ENCODE measurements at places on chromosomes 7 and 10.

DNA sequence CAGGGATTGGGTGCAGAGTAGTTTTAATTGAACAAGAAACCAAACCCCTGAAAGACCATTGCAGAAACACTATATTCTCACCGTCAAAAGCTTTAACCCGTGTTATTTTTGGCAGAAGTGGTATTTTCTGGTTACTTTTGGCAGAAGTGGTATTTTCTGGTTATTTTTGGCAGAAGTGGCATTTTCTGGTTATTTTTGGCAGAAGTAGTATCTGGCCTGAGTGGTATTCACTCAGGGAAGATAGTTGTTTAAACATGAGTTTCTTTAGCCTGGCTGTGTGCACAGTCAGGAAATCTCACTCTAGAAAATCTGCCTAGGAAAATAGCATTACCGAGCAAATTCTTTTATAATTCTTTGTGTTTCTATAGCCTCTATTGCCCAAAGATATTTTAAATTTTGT lies 322.7 kb downstream of the GFRA1 start:
- H3K36me3 ChIP-seq = no peaks in the 10 kb centered on the region
- H3K4me3 ChIP-seq = no peak overlapping the region
- no peaks in the 10 kb centered on the region for H3K27me3 ChIP-seq
- no peak for DNase-seq
- no peak overlapping the region for H3K27ac ChIP-seq

- H3K4me3 ChIP-seq = no peak overlapping the region
- no peaks in the 10 kb centered on the region for H3K27me3 ChIP-seq
- H3K27ac ChIP-seq = peak overlapping the region; percentile 67
- DNase-seq = no peak
Observed at GRCh38 chr10:124701435-124701834, 42.7 kb downstream of the FAM53B start.

- DNase-seq = no peak
- no peaks in the 10 kb centered on the region for H3K4me1 ChIP-seq
- H3K36me3 ChIP-seq = no peaks in the 10 kb centered on the region
- H3K27ac ChIP-seq = no peak overlapping the region
- H3K4me3 ChIP-seq = no peak overlapping the region
Observed at GRCh38 chr10:25641595-25641994, 292.4 kb upstream of the MYO3A start.

DNA sequence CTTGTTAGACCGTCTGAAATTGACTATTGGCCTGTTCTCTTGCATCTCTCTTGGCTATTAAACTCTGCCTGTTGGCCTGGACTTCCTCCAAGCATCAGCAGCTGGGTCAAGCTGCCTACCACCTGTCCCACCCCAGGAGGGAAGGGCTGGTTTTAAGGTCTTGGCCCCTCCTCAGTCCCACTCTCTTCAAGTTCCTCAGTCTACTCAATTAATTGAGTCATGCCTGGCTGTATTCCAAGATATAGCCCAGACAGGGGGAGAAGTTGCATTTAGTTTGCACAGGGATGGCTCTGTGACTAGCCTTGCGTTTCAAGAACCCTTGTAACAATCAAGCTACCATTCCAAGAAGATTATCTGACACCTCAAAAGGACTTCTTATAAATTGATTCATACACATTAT lies 113.8 kb upstream of the GLI3 start:
- no peaks in the 10 kb centered on the region for H3K27me3 ChIP-seq
- H3K36me3 ChIP-seq = no peaks in the 10 kb centered on the region
- no peaks in the 10 kb centered on the region for H3K4me1 ChIP-seq
- no peak overlapping the region for H3K4me3 ChIP-seq

- no peaks in the 10 kb centered on the region for H3K4me1 ChIP-seq
- no peak overlapping the region for H3K27ac ChIP-seq
- H3K36me3 ChIP-seq = no peaks in the 10 kb centered on the region
- peaks cover 4% of the 10 kb centered on the region for H3K27me3 ChIP-seq
Observed at GRCh38 chr10:97766996-97767924, 4.5 kb downstream of the SFRP5 start.

- no peak overlapping the region for H3K27ac ChIP-seq
- H3K27me3 ChIP-seq = no peaks in the 10 kb centered on the region
- H3K4me1 ChIP-seq = no peaks in the 10 kb centered on the region
- DNase-seq = no peak
- no peak overlapping the region for H3K4me3 ChIP-seq
- H3K36me3 ChIP-seq = no peaks in the 10 kb centered on the region
Observed at GRCh38 chr10:86868353-86868752, 89.1 kb downstream of the MMRN2 start.

DNA sequence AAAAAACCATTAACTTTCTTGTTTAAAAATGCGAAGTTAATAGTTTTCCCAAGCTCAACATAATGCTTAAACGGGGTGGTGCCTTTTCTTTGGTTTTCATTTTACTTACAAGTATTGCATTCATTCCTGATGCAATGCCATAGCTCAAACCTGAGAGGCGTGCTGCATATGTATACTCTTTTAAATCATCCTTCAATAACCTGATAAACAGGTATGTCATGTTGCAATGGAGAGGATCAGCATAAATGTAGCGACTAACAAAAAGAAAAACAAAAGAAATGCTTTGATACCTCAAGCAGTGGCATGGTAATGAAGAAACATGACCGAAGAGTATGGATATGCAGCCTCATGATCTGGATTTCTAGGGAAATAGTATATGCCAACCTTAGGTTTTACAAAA lies 95.4 kb downstream of the IDE start:
- H3K27me3 ChIP-seq = no peaks in the 10 kb centered on the region
- peaks cover 14% of the 10 kb centered on the region for H3K36me3 ChIP-seq
- H3K4me1 ChIP-seq = no peaks in the 10 kb centered on the region
- no peak overlapping the region for H3K4me3 ChIP-seq

DNA sequence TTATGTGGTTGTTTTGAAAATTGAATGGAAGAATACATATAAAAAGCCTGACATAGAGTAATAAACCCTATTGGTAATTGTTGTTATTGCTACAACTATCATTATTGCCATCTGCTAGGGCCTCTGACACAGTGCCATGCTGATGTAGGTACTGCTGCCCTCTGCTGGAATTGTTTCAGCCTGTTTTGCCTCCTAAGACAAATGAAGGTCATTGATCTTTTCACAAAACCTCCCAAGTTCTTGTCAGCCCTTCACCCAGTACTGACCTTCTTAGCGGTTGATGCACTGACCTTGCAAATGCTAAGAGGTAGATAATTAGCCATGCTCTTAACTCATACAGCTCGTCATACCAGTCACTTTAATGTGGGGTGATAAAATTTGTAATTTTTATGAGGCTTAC lies 975.2 kb downstream of the SORCS1 start:
- no peak overlapping the region for H3K27ac ChIP-seq
- H3K4me3 ChIP-seq = no peak overlapping the region
- no peaks in the 10 kb centered on the region for H3K4me1 ChIP-seq

DNA sequence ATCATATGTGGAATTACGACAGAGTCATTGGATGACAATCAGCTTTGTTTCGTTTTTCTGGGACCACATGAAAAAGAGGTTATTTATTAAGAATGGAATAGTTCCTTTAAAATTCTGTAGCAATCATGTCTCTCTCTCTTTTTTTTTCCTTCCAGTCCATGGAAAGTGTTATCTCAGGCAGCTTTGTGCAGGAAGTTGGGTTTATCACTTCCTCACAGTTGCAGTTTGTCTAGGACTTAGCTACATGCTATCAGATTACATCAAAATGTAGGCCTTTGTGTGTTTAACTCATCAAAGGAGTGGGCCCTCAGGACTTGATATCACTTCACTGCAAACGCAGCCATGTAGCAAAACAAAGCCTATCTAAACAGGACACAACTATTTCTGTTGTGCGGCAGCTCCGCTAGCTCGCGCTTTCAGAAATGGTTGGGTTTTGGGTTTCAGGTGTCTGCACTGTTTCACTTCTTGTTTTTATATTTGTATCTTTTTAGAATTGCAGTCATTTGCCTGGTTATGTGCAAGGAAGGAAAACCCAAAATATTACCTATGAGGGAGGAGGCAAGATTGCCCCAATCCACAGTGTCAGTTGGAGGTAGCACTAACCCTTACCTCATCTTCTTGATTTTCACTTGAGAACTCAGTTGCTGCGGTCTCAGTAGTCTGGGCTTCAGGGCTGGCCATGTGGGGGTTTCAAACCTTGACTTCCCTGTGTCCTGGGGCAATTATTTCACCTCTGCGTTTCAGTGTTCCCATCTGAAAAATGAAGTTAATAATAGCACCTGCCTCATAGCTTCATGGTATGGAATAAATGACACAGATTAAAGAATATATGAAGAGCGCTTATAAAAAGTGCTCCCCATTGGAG lies 66.7 kb downstream of the HHEX start:
- no peak for DNase-seq
- H3K36me3 ChIP-seq = no peaks in the 10 kb centered on the region
- no peaks in the 10 kb centered on the region for H3K4me1 ChIP-seq
- no peaks in the 10 kb centered on the region for H3K27me3 ChIP-seq

DNA sequence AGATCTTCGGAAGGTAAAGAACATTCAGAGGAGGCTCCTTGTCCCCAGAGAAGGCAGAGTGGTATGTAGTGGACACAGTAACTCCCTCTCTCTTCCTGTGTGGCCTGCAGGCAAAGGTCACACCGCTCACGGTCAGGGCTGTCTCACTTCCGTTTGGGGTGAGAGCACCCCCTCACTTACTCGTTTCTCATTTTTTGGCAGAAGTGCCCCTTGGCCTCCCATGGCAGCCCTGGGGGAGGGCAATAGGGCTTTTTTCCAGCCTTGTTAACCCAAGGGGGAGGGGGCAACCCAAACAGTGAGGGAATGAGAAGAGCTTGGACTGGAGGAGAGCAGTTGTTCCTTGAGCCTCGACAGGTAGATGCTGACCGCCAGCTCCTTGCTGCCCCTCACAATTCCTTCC lies 31.8 kb upstream of the SRGN start:
- DNase-seq = no peak
- no peak overlapping the region for H3K4me3 ChIP-seq
- H3K4me1 ChIP-seq = peaks cover 13% of the 10 kb centered on the region
- H3K27ac ChIP-seq = no peak overlapping the region
- no peaks in the 10 kb centered on the region for H3K27me3 ChIP-seq
- H3K36me3 ChIP-seq = no peaks in the 10 kb centered on the region

DNA sequence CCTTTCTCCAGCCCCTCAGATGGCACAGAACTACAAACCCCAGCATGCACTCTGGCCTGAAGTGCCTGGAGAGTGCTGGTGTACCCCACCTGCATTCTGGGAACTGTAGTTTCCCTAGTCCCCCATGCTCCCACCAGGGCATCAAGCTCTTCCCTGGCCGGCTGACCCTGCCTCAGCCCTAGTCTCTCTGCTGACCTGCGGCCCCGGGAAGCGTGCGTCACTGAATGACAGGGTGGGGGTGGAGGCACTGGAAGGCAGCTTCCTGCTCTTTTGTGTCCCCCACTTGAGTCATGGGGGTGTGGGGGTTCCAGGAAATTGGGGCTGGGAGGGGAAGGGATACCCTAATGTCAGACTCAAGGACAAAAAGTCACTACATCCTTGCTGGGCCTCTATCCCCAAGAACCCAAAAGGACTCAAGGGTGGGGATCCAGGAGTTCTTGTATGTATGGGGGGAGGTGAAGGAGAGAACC lies 2.1 kb downstream of the NOS3 start:
- no peaks in the 10 kb centered on the region for H3K36me3 ChIP-seq
- no peak overlapping the region for H3K4me3 ChIP-seq
- no peak overlapping the region for H3K27ac ChIP-seq
- DNase-seq = no peak
- H3K27me3 ChIP-seq = no peaks in the 10 kb centered on the region

GRCh38 chr10:17162828-17163227 lies 33.2 kb upstream of the CUBN start:
- DNase-seq = no peak
- H3K27ac ChIP-seq = no peak overlapping the region
- H3K36me3 ChIP-seq = no peaks in the 10 kb centered on the region
- H3K4me1 ChIP-seq = no peaks in the 10 kb centered on the region
- H3K4me3 ChIP-seq = no peak overlapping the region

GRCh38 chr7:116990056-116990455 lies 36.8 kb downstream of the ST7 start:
- no peaks in the 10 kb centered on the region for H3K36me3 ChIP-seq
- no peaks in the 10 kb centered on the region for H3K27me3 ChIP-seq
- H3K4me1 ChIP-seq = no peaks in the 10 kb centered on the region

DNA sequence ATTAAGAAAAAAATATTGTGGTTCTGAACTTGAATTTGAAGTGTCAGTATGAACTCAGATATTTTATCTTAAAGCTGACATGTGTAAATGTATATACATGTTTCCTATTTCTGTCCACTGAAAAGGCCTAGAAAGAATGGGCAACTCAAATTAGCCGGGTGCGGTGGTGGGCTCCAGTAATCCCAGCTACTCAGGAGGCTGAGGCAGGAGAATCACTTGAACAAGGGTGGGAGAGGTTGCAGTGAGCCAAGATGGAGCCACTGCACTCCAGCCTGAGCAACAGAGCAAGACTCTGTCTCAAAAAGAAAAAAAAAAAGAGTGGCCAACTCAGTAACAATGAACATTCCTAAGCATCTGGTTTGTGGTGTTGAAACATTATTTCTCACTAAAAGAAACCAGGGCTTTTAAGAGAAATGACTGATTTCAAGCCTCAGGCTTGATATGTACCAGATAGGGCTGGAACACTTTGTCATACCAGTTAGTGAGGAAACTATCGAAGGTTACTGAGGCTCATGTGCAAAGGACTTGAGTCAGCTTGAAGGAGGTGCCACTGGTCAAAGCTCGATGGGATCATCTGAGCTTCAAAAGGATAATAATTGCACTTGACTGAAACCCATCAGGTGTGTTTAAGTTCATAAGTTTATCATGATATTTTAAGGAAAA lies 40.5 kb downstream of the AOAH start:
- no peaks in the 10 kb centered on the region for H3K27me3 ChIP-seq
- no peak for DNase-seq
- H3K4me1 ChIP-seq = peaks cover 7% of the 10 kb centered on the region
- H3K27ac ChIP-seq = no peak overlapping the region
- H3K36me3 ChIP-seq = no peaks in the 10 kb centered on the region
